Activated naive CD8-positive, alpha-beta T cell treated with anti-CD3 and anti-CD28 coated beads for 36 hours (primary cell): ENCODE measurements at places on chromosomes 7 and 10.

GRCh38 chr7:137992550-137993394 lies 9.1 kb downstream of the CREB3L2 start:
- DNase-seq, result no peak

DNA sequence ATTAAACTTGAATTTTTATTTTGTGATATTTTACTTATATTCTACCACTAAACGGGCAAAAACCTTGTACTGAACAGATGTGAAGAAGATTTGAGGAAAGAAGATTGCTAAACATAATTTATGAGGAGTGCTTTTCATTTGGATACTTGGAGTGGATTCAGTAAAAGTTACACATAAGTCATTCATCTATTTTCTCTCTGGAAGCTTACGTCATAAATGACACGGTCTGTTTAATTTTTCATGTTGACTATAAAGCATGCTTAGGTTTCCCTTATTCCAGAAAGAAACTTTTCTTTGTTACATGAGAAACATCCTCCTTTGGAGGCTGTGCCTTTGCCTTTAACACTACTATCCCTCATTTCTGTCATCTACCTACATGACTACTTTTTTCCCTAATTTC lies 53.9 kb downstream of the TFEC start:
- no peak for DNase-seq

DNA sequence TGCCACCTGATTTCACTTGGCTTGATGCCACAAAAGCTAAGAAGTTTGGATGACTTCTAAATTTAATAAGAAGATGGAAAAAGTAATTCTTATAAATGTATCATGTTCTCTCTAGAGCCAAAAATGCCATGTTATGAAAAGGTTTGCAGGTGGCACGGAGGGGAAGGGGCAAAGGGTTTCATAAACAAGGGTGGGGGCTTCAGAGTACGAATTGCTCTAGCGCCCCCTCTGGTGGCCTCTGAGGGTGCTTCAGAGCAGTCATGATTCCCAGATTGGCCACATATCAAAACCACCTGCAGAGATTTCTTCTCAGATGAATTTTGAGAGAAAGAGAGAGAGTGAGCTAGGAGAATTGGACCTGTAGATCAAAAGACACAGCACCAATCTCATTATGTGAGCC lies 208.6 kb upstream of the YAE1 start:
- no peak for DNase-seq

DNA sequence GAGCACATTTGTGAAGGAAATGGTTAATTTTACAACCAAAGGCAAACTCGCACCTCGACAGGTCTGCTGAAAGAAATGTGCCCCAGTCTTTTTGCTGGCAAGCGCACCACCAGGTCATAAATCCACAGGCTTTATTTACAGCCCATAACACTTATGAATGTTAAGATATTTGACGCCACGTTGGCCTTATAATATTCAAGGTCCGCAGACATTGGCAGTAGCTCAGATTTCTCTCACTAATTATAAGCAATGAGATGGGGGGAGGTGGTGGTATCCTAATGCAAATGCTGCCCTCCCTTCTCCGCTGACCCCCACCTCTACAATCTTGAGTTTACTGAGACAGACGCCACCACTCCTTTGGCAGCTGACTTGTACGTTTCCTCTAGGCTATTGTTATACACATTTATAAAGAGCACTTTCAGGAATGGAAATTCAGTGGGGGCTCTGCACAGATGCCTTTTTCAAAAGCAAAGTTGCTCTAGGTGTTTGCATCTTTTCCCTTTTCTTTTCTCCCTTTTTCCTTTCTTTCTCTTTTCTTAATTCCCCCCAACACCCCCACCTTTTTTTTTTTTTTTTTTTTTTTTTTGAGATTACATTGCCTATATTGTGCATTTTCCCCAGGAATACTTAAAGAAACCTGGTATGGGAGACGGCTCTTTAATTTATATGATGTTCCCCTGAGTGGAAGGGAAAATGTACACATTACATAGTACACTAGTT lies 6.7 kb downstream of the TCF7L2 start:
- no peak for DNase-seq

GRCh38 chr7:157658851-157659412 lies 322.1 kb downstream of the DNAJB6 start:
- no peak for DNase-seq

DNA sequence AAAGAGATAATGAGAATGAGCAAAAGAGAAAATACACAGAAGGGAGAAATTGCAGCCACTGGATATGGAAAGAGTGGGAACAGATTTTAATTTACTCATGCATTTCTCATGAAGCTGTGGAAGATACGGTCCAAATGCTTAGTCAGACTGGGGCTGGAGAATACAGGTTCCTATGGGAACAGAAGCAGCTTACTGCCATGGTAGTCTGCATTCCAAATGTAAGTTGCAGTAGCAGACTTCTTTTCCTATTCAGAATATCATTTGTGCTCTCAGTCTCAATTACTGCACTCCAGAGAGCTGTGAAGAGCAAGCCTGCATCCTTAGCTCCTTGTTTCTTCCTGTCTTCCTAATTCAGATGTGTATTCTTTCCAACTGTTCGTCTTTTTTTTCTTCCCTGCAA lies 190.8 kb upstream of the TMEM196 start:
- DNase-seq, result no peak
